ENCODE measurements at places on chromosomes 2 and 18. TPM values are rescaled to one million over a fixed set of nuclear protein-coding genes. Genes with fewer than 3 reads are reported as not detected.

Gene LCLAT1
- total RNA-seq: 29.2 TPM

Gene IRS1
- total RNA-seq: 14.2 TPM

Gene UGT1A3
- total RNA-seq: not detected

Gene ZBTB14
- 5.5 TPM for total RNA-seq

Gene IL37
- not detected for total RNA-seq

Gene GKN2
- not detected for total RNA-seq
